ENCODE measurements at places on chromosomes 12 and 14. TPM values are rescaled to one million over a fixed set of nuclear protein-coding genes. Genes with fewer than 3 reads are reported as not detected.

The RNF212B gene
- not detected for total RNA-seq

The SLC7A8 gene
- total RNA-seq: 1.8 TPM

The FGF6 gene
- total RNA-seq: not detected

The VRTN gene
- not detected for total RNA-seq

The ISM2 gene
- not detected for total RNA-seq

The LRRIQ1 gene
- not detected for total RNA-seq

The CCDC77 gene
- total RNA-seq: 15.9 TPM

DNA sequence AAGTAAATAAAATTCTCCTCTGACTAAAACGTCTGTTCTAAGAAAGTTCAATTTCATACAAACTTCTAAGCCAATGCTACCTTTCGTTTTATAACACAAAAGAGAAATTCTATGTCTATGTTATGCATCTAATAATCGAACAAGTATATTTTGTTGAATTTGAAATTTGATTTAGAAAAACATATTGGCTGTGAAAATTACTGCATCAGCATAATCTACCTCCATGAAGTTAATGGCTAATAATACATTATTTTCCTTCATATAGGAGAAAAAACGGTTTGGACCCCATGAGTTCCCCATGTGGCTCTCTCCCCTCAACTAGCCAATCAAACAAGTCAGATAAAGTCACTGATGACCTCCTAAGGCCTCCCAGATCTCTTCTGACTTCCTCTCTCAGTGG lies 106.5 kb downstream of the KCNH5 start:
- no peak for DNase-seq

DNA sequence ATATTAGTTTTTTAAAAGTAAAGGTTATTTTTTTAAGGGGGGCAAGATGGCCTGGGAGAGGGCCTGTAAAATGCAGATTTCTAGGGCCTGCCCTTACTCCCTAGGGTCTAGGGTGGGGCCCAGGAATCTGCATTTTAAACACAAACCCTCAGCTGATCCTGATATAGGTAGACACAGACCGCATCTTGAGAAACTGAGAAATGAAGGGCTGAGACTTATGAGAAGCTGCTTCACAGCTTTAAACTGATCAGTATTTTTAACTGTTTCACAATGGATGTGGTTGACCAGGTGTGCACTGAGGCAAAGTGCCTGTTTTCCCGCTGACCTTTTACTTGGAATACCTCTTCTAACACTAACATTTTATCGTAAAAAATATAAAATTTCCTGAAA lies 84.0 kb downstream of the CCDC88C start:
- DNase-seq: no peak

GRCh38 chr12:33247625-33248024 lies 192.0 kb downstream of the SYT10 start:
- DNase-seq: no peak

GRCh38 chr12:56143217-56143616 lies 9.2 kb upstream of the MYL6B start:
- DNase-seq: no peak

- DNase-seq: no peak
Observed at GRCh38 chr14:79842270-79842669, 369.0 kb downstream of the DIO2 start.

DNA sequence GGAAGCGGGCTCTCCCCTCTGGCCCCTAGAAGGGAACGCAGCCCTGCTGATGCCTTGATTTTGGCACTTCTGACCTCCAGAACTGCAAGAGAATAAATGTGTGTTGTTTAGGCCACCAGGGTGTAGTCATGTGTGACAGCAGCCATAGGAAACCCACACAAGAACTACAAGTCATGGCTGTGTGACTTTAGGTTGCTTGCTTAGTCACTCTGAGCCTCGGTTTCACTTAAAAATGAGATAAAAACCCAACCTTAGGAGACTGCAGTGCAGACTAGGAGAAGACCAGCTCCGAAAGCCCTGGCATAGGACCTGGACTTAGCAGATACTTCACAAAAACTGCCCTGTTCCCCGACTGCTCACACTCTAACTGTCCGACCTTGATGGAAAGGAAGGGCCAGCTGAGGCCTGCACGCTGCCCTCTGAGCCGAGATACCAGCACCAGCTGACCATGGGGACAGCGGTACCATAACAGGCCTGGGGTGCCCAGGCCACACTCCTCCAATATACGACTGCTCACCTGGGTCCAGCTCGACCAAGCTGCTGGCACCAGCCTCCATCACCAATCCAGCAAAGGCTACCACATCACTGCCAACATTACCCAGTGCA lies 53.5 kb downstream of the CCDC85C start:
- no peak for DNase-seq

- no peak for DNase-seq
Observed at GRCh38 chr14:73721101-73721821, 7.1 kb upstream of the PNMA1 start.

DNA sequence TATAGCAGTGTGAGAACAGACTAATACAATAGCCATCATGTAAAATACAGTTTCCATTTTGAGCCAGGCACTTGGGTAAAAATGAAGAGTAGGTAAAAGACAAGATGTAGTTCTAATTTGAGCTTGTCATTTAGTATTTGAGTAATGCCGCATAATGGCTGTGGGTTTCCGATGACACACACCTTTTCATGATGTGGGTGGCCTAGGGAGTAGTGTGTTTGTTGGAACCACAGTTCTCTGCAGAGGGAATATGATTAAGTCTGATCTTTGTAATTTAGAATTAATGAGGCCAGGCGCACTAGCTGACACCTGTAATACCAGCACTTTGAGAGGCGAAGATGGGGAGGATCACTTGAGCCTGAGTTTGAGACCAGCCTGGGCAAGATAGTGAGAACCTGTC lies 61.8 kb downstream of the RCOR1 start:
- DNase-seq: no peak

GRCh38 chr14:100610511-100611217 lies 23.4 kb upstream of the BEGAIN start:
- DNase-seq: no peak

GRCh38 chr14:35742032-35742371 lies 67.1 kb downstream of the RALGAPA1 start:
- DNase-seq: no peak

GRCh38 chr14:56358851-56359614 lies 220.6 kb upstream of the TMEM260 start:
- DNase-seq: peak; percentile 28

DNA sequence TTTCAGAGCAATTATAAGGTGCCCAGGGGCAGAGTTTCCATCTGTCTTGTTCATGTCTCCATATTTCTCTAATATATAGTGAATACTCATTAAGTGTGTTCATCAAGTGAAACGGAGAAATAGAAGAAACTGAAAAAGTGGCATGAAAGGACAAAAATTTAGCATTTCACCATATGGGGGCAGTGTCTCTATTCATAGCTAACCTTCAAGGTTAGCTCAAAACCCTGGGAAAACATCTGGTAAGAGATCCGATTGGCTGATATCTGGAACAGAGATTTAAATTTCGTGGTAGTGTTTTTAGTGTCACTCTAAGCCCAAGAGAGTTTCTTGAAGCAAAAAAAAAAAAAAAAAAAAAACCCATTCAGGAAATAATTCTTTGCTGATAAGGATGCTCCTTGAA lies 367.5 kb downstream of the DAD1 start:
- DNase-seq: no peak

GRCh38 chr14:52363041-52363704 lies 49.1 kb downstream of the PTGER2 start:
- DNase-seq: no peak

Measured in activated naive CD8-positive, alpha-beta T cell treated with anti-CD3 and anti-CD28 coated beads, Interleukin-2, amount 10 ng/mL, durations not matched to agents 7 days and 5 days (primary cell).